ENCODE measurements at places on chromosomes 5 and 9.

GRCh38 chr9:87543251-87543650 lies 45.6 kb downstream of the DAPK1 start:
- no peak for DNase-seq

DNA sequence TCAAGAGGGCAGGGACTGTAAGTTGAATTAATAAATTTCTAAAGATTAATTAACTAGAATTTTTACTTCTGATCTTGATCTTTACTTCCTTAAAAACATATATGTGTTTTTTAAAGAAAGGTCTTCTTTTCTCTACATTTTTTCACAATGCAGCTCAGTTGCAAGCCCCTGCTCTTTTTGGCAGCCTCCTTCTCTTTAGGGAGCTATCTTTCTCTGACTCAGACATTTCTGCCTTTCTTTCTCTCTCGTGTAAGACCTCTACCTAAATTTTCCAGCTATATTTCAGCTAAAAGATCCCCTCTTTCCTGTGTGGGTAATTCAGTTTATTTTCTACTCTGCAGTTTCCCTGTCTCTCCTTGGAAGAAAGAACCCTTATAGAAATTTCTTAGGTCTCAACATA lies 38.3 kb upstream of the SNCAIP start:
- no peak for DNase-seq

GRCh38 chr5:170832241-170832640 lies 29.6 kb upstream of the RANBP17 start:
- no peak for DNase-seq

DNA sequence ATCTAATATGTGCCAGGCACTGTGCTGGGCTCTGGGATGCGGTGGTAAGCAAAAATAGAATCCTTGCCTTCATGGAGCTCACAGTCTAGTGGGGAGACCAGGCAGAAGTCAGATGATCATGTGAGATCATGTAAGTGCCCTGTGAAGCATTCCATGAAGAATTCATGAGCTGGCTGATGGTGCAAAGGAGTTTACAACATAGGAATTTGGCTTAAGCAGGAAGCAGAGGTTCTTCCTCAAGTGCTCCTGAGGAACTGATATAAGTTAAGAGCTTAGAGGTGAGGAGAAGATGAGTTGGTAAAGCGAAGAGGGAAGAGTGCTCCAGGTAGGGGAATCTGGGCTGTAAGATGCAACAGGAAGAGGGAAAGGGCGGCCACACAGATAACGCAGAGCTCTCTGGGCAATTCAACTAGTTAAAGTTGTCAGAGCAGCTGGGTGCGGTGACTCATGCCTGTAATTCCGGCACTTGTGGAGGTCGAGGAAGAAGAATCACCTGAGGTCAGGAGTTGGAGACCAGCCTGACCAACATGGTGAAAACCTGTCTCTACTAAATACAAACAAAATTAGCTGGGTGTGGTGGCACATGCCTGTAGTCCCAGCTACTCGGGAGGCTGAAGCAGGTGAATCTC lies 78.5 kb upstream of the SPATA31D4 start:
- no peak for DNase-seq

DNA sequence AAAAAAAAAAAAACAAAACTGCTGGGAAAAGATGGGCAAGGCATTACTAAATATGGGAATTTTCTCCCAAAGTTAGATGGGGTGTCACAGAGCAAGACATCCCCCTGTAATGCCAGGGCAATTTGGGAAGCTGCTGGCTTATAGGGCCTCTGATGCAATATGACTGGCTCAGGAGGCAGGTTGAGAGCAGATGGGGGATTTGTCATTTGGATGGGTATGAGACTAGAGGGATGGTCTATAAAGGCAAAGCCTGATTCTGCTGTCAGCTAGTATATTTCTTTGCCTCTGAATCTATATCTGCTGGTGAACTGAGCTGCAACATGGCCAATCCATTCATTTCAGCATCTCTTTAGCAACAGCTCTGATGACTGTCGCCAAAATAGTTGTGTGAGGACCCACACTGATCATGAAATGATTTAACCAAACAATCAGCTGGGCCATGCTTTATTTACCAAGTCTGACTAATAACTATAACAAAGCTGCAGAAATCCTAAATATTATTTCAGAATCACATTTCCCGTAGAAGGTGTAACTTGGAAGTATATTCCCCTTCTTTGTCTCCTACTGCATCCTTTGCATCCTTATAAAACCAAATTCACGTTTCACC lies 455.1 kb upstream of the ZNF608 start:
- DNase-seq, result no peak

- DNase-seq, result no peak
Measured at GRCh38 chr9:137688725-137689124, 69.9 kb downstream of the EHMT1 start.

DNA sequence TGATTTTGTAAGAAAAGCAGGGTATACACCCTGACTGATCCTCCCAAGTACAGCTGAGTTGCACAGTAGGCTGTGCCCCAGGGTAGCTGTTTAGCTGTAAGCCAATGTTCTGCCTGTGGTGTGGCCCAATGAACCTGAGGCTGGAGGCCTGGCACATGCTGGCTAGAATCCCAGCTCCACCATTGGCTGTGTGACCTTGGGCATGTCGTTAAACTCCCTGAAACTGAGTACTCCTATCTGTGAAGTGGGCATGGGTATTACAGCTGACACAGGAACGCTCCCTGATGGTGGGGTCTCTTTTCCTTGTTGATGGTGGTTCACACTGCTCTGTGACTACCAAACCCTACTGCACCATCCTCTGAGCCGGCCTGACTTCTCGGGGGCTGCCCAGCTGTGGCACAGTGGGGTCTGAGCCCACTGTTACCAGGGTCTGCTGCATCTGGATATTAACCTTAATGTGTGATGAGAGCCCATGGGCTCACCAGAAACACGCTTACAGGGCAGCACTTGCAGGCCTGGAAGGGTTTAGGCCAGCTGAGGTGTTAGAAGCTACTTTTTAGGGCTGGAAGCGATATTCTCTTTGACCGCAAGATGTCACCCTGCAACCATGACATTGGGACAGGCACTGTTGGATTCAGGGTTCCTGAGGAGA lies 7.0 kb upstream of the GADD45G start:
- DNase-seq, result peak; percentile 15

All from AG04450 (cell line).